Activated CD8-positive, alpha-beta memory T cell treated with anti-CD3 and anti-CD28 coated beads, Interleukin-2, amount 50 U/mL, for 4 hours (primary cell): ENCODE measurements at places on chromosomes 2 and 18.
A peak's percentile ranks its signal among the peaks of the same experiment; 100 is the strongest.

- no peak for DNase-seq
Observed at GRCh38 chr2:30987566-30987965, 150.7 kb downstream of the GALNT14 start.

DNA sequence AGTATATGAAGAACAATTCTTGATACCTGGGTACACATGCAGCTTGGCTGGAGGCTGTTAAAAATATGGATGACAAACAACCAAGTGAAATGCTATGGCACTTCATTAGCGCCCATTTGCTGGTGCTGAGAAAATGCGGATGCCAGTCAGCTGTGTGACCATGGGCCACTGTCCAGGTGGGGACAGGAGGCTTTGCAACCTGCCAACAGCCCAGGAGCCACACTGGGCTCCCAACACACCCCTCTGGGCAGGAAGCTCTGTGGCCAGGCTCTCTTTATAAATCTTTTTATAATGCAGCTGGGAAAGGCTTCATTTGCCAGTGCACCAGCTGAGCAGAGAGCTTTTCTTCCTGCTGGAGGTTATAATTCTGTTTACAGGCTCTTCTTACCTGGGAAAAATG, 19.9 kb downstream of the RNF144A start:
- no peak for DNase-seq

- no peak for DNase-seq
Observed at GRCh38 chr2:82730811-82731210, 1728.3 kb downstream of the SUCLG1 start.

DNA sequence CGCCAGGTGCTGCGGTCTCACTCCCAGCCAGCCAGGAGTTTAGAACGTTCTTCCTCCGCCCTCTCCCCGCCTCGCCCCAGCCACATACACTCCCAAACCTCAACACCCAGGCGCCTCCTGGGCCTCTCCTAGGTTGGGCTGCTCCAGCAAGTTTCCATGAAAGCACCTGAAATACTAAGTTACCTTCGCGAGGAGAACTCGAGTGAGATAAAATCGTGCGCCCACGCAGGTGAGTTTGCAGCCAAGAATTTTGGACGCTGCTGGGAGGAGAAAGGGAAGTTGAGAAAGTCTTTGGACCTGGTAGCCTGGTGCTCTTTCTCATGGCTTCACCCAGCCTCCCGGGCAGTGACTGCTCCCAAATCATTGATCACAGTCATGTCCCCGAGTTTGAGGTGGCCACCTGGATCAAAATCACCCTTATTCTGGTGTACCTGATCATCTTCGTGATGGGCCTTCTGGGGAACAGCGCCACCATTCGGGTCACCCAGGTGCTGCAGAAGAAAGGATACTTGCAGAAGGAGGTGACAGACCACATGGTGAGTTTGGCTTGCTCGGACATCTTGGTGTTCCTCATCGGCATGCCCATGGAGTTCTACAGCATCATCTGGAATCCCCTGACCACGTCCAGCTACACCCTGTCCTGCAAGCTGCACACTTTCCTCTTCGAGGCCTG, at the start of gene GPR39:
Gene GPR39, plus strand, starts transcription at position 83 of the 673 bp plus-strand sequence.
- no peak for DNase-seq

GRCh38 chr2:73993778-73994177, 9.1 kb downstream of the TET3 start:
- DNase-seq, result peak; percentile 51

- DNase-seq, result no peak
Observed at GRCh38 chr2:48107326-48107925, 201.1 kb upstream of the FBXO11 start.

DNA sequence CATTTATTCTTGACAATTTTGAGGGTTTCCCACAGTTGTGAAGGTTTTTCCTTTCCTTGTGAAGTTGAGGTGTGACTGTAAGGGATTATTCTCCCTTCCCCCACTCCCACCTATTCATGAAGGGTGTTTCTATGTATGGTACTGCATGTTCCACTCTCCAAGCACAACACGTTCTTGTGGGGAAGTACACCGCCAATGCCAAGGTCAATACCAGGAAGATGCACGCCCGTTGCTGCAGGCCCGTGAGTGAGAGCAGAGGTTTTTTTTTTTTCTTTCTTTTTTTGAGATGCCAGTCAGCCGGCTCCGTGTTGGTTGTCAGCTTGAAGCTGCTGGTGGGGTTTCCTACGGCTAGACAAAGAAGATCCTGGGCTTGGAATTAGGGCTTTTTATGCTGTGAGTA, 38.6 kb upstream of the EPHA4 start:
- no peak for DNase-seq

DNA sequence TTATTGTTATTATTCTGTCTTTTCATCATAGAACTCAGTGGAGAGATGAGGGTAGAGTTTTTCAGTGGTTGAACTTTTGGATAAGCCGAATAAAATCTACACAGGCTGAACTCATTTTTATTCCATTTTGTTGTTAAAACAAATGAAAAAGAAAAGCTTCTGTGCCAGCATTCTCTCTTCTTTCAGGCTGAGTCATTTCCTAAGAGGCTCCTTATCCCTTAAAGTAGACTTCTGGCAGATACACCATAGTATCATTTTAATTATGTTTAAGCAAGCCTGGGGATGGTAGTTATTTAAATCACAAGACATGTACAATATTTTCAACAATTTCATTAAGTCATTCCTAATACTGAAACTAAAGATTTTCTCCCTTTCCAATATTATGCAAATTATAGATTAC, 1364.0 kb upstream of the NRXN1 start:
- DNase-seq, result no peak

DNA sequence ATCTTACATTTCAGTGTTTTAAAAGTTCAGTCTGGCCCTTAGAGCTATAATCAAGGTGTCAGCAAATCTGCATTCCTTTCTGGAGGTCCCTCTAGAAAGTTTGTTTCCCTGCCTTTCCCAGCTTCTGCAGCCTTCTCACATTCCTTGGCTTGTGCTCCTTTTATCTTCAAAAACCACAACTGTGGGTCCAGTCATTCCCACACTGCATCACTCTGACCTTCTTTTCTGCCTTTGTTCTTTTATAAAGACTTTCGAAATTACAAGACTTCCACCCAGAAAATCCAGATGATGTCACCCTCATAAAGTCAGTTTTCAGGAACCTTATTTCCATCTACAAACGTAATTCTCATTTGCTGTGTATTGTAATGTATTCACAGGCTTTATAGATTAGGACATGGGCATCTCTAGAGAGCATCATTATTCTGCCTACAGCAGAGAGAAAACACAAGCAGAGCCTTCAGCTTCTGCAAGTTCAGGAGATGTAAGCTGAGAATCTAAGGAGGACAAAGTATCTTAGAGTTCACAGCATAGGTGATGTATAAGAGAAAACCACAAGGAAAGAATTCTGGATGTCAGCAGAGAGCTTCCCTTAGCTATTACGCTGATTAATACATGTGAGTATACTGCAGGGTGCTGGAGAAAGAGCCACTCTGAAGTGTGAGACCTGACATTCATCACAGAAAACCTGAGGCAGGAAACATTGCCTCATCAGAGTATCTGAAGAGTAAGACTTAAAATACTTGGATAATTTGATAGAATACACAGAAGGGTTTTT, 1100.2 kb downstream of the CBLN2 start:
- no peak for DNase-seq

- DNase-seq, result no peak
Observed at GRCh38 chr2:40564184-40564583, 112.3 kb upstream of the SLC8A1 start.

- no peak for DNase-seq
Observed at GRCh38 chr2:65495251-65495877, 63.0 kb upstream of the SPRED2 start.

- DNase-seq, result no peak
Observed at GRCh38 chr18:39951142-39951720, 2003.8 kb upstream of the PIK3C3 start.

- DNase-seq, result peak; percentile 61
Observed at GRCh38 chr2:232315049-232315922, 63.3 kb upstream of the ALPP start.

- DNase-seq, result no peak
Observed at GRCh38 chr2:232942831-232943230, 70.2 kb downstream of the NGEF start.

DNA sequence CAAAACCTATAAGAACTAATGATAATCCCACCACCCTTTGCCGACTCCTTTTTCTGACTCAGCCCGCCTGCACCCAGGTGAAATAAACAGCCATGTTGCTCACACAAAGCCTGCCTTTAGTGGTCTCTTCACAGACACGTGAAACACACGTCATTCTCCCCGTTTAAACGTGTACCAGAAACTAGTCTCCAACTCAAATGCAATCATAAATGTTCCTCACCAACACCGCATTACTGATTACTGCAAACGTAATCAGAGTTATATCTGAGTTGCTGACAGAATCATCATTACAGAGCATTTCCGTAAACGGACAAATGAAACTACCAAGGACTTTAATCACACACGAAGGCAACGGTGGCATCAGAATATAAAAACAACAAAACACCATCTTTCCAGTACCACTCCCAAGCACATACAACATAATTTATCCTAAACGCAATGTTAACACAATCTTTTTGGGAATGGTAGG, 1.9 kb downstream of the CLK1 start:
- DNase-seq, result peak; percentile 55

DNA sequence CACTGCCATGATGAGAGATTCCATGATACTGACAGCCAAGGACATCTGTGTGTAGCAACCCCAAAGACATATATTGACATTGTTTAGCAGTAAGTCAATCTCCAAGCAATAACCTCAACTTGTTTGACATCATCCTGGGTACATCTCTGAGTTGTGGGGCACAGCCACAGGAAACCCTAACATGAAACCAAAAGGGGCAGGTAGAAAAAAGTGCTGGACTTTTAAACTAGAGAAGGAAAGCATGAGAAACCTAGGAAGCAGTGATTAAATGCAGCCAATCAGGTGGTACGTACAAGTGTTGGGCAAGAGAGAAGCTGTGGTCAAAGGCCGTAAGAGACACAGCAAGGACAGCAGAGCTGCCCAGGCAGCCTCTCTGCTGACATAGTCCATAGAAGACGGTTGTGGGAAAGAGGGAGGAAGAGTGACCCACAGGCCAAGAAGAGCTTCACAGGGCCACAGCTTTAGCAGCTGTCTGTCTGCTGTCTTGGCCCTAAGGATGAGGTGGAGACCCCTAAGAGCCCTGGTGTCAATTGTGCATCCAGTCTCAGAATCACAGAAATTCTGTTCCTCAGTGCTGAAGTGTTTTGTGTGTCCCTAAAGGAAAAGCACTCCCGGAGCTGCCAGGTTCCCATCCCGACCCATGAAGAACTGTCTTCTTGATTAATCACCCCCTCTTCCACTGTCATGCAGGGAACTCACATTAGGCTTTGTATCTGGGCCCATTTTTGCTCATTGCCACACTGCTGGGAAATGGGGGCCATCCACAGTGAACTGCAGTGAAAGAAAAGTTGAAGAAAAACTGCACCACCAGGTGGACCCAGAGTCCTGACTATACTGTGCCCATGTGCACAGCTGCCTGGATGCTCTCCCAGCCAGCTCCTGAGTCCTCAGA, 25.4 kb upstream of the CHN1 start:
- DNase-seq, result no peak

DNA sequence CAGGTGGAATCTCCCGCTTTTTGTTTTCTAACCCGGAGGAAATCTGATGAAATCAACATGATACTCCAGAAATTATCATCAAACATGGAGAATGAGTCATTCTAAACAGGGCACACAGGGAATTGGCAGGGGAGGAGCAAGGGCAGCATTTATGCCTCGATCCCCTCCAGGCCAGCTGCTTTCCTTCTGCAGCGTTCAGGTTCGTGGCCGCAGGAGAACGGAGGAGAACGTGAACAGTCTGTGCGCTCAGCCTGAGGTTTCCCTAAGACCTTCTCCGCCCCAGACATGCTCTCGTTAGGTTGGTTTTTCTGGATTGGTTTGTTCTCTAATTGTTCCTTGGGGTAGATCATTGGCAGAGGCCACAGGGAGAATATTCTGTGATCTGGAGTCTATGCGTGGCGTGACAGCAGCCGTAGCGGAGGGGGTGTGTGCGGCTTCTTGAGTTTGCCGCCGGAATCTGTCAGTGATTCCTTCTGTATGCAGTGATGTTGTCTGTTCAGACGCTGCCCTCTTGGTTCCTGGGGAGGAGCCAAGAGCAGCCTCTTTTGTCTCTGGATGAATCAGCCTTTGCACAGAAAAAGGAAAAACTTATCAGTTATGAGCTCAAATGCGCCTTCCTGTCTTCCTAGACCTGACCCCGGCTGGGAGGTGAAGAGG, 75.9 kb downstream of the SH3BP4 start:
- no peak for DNase-seq

- DNase-seq, result no peak
Observed at GRCh38 chr2:213763354-213763753, 479.1 kb downstream of the SPAG16 start.

DNA sequence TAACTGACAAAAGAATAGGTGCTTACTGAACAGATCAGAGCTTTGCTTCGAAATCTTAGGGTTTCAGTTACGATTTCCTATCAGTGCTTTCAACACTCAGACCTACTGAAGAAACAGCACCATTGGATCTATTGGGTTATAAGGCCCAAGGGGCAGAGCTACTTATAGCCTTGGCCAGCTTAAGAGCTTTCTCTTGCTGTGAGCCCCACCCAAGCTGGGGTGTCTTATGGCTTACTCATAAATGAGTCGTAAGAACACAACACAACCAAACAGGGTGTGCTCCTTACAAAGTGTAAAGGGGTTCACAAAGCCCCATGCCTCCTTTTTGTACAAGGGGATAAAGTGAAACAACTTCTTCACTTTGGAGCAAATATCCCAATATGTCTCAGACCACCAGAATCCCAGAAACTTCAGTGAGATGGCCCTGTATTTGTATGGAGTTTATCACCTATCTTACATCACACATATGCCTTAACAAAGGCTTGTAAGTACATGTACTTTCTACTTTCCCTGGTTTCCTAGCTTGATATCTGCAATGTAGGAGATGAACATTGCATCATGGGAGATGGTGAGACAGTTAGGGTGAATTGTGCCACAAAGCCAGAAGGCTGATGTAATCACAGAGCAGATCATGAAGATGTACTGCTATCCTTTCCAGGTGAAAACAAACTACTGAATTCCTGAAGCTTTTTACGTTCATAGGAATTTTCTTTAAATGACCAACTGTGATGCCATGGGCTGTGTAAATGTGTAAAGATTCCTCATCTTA, 115.5 kb upstream of the GLI2 start:
- no peak for DNase-seq

- DNase-seq, result no peak
Observed at GRCh38 chr2:100862081-100862480, 42.1 kb downstream of the NPAS2 start.

DNA sequence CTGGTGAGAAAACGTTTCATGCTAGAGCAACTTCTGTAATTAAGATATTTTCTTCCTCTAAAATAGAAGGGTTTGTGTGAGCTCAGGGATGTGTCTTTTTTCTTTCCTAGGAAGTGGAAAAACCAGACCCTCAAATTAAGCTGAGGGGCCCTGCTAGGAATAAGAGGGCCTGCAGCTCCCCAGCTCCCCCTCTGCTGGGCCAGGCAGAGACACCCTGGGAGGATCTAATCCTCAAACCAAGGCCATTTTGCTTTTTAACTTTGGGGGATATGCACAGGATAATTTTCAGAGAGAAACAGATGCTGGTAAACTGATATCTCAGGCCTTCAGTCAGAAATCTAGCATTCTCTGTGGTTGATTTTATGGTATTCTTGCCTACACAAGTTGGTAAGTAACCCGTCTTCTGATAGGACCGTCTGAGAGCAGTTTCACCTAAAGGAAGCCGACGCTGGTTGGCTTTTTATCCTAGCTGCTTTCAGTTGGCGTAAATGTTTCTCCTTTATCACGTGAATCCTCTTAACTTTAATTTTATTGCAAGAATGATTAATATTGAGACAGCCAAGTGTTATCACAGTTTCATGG, 34.8 kb downstream of the SNTG2 start:
- DNase-seq, result no peak
